ENCODE measurements at places on chromosomes 6 and 20.
A peak's percentile ranks its signal among the peaks of the same experiment; 100 is the strongest.

- no peak for DNase-seq
Measured at GRCh38 chr6:15511248-15512125, 151.3 kb downstream of the DTNBP1 start.

DNA sequence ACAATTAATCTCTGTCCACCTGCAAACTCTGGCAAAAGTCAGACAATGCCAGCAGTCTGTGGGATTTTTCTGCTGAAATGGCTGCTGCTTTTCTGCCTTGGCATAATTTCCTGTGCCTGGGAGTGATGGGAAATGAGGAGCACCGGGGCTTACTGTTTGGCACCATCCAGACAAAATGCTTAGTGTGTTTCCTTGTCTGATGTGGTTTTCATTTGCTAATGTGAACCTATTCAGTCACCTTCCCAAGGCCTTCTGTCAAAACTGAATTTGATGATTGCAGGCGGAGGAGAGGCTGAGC is 56.4 kb downstream of the CDH4 start:
- no peak for DNase-seq

- peak; percentile 95 for DNase-seq
Measured at GRCh38 chr20:34876406-34877282, at the start of gene ACSS2. TSS of gene ACSS2 (plus strand) at chr20:34876612. CDS start at chr20:34876646, 34 bp downstream.

DNA sequence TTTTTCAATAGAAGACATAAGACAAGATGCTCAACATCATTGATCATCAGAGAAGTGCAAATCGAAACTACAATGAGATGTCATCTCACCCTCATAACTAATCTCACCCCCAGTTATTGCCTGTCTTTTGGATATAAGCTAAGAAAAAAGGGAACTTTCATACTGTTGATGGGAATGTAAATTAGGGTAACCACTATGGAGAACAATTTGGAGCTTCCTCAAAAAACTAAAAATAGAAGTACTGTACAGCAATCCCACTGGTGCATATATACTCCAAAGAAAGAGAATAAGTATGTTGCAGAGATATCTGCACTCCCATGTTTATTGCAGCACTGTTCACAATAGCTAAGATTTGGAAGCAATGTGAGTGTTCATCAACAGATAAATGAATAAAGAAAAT is 26.4 kb upstream of the PHF3 start:
- no peak for DNase-seq
